Naive B cell (primary cell): ENCODE measurements at places on chromosomes 6 and 20.

- DNase-seq = no peak
These were observed 7.5 kb downstream of the NOL4L start for GRCh38 chr20:32577657-32578056.

GRCh38 chr6:161922631-161923119 lies 648.8 kb upstream of the AGPAT4 start:
- DNase-seq = no peak

DNA sequence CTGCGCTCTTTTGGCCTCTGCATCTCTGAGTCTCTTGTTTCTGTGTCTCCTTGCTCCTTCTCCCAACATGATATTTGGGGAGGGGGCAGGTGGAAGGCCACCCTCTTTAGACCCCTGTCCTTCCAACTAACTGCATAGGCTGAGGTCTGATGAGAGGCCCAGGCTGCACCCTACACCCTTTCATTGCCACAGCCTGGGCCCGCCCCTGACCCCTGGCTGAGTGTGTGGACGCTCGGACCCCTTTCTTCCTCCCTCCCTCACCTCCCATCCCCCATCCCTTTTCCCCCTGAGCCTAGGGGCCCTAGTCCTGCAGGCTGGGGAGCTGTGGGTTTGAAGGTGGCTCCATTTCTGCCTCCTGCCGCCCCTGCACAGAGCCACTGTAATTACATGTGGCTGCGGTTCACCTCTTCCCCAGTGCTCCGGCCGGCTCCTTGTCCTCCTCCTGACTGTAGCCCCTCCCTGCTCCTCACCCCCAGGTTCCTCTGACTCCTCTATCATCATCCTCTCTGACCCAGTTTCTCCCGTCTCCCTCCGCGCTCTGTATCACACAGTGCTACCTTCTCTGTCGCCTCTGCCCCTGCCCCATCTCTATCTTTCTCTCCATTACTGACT lies 6.8 kb downstream of the MDFI start:
- DNase-seq = no peak

- DNase-seq = no peak
These were observed 64.8 kb downstream of the SLC2A10 start for GRCh38 chr20:46774236-46774635.

DNA sequence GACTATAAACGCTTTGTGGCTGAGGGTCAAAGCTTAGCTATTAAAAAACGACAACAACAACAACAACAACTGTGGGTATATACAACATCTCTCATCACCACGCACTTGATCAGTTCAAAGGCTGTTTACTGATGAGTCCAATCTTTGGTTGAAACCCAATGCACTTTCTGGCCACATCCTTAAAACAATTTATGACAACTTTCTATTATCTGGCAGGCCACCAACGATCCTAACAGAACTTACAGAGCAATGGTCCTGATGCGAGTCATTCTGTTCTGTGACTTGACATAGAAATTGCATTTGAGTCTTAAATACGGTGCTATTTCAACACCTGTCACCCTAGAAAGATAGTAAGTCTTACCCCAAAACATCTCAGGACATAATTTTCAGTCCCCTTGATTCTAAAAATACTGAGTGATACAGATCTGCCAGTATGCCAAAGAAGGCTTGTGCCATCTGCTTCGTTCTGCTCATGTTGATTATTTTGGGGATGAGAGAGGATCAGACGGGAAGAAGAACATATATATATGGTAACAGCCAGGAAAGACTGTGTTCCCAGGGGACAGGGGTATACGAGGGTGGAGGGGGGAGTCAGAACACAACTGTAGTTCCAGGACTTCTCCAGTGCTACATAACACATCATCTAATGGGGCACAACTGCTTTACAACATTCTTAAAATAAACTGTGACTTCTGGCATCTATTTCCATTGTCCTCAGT lies 55.8 kb downstream of the PLAGL1 start:
- DNase-seq = no peak

GRCh38 chr6:83767033-83767432 lies 58.1 kb upstream of the SNAP91 start:
- DNase-seq = no peak

DNA sequence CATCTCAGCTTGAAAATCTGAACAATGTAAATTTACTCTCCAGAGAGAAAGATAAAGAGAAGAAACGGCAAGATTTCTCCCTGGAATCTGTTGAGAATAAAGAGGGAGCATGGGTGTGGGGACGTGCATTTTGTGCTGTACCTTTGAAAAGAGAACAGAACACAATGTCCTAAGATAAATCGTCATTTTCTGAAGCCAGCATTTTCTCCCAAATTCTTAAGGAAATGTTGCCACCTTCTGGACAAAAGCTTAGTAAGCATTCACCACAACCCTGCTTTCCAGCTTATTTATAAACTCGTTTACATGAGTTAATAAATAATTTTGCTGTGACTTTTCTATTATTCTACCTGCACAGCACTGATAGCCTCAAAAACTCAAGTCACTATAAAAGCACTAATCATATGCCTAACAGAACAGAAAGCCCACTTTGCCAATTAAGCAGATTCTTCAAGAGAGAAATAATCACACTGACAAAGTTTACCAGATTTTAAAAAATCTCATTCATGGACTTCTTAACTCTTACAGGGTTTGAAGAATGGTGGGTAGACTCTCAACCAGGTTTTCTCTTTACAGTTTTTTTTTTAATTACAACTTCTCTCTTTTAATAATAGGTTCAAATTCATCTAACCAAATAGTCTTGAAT lies 155.8 kb downstream of the MBOAT1 start:
- no peak for DNase-seq

DNA sequence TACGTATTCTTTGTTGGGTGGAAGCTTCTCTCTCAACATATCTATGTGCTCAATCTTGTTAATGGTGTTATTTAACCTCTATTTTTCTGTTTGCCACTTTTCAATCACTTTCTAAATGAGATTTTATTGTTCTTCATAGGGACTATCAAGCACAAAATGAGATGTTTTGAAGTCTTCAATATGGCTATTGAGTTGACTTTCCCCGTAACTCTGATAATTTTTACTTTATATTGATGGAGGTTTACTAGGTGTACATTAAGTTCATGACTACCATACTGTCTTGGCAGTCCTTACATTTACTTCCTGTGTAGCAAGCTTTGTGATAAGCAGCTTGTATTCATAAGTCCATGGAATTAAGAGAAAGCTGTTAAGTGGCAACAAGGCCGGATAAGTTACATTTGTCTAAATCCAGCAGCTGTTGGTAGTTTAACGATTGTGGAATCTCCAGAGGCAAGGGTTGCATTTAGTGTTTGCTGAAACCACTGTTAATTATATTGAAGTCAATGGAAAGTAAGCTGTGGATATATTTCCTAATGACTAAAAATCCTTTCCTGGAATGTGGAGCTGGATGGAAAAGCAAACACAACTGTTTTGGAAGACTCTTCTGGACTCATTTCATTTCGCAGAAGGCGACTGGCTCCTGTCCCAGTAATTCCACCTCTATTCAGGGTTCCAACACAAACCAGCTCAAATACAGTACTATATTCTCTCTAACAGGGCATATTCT lies 57.3 kb upstream of the SMIM29 start:
- no peak for DNase-seq

- no peak for DNase-seq
These were observed 3.8 kb upstream of the SLC17A1 start for GRCh38 chr6:25835442-25836283.

DNA sequence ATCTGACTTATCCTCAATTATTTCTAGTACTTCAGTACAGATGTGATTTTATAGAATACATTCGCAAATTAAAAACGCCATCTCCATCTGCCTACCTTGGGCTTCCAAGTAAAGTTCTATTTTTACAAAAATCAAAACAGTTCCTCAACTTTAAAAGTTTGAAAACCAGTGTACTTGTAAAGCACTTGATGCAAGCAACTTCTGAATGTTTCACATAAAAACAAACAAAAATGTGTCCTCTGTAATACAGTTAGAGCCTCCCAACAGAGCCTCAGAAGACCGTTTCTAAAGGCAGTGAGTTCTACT lies 384 bp upstream of the MANEA start:
- no peak for DNase-seq

- DNase-seq = no peak
These were observed 355.4 kb downstream of the CD83 start for GRCh38 chr6:14472986-14473337.

GRCh38 chr6:43891072-43891870 lies 121.3 kb downstream of the VEGFA start:
- DNase-seq = no peak

- DNase-seq = no peak
These were observed 175.4 kb upstream of the THBS2 start for GRCh38 chr6:169429001-169429400.

- no peak for DNase-seq
These were observed 7.1 kb downstream of the RAMACL start for GRCh38 chr6:166579237-166579850.

DNA sequence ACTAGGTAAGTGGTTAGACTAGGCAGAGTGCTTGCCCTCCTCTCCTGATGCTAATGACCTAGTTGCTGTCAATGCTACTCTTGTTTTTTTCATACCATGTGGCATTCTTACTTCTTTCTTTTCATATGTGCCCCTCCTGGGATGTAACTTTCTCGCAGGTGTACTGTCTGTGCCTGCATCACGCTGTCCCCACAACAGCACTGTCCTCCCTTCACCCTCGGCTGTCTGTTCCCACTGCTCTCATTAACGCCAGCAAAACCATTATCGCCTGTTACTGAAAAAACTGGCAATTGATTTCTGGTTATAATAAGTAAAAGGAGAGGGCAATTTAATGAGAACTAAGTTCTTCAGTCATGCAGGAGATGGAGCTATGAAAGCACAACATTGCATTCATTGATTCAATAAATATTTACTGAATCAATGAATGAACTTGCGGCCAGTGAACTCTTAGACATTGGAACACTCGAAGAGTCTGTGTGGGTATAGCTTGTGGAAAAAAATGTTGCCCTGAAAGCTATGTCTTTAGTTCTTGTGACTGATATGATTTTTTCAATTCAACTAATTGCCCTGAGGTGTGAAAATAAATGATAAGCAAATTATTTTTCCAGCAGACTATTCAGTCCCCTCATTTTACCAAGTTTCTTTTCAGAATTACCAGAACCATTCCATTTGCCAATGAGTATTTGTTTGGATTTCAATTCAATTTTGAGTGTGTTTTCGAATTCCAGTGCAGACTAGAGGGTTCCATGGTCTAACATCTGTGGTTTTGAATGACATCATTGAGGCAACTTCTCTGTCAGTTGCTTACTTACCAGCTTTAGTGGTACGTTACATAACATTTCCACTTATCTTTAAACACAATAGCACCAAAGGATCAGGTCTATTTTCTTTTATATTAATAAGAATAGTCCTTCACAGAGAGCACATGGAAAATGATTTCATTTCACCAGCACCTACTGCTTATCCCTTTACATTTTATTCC lies 2.1 kb downstream of the SLC17A4 start:
- DNase-seq = no peak
